Neural crest cell (in vitro differentiated cells): ENCODE measurements at places on chromosomes 6 and 20. TPM values are rescaled to one million over a fixed set of nuclear protein-coding genes. Genes with fewer than 3 reads are reported as not detected.

The CARMIL1 gene
- total RNA-seq, result 4.5 and 5.0 TPM in 2 replicates

The GSS gene
- 78.8 and 84.5 TPM in 2 replicates for total RNA-seq

The BANF2 gene
- total RNA-seq, result not detected in 2 replicates

The CLDN20 gene
- total RNA-seq, result not detected in 2 replicates

The ITCH gene
- total RNA-seq, result 68.6 and 69.3 TPM in 2 replicates

The ZDHHC14 gene
- 5.0 and 5.3 TPM in 2 replicates for total RNA-seq

- H3K4me1 ChIP-seq, result peaks cover 8% of the 10 kb centered on the region
- no peak for DNase-seq
- peaks cover 39% of the 10 kb centered on the region for H3K27me3 ChIP-seq
- H3K4me3 ChIP-seq, result no peak overlapping the region
- H3K36me3 ChIP-seq, result no peaks in the 10 kb centered on the region
- H3K27ac ChIP-seq, result peak overlapping the region; percentile 3
Measured at GRCh38 chr6:157229132-157229618, 94.1 kb downstream of the TMEM242 start.

GRCh38 chr20:52752023-52752422 lies 220.1 kb upstream of the TSHZ2 start:
- H3K27ac ChIP-seq, result no peak overlapping the region
- no peak for DNase-seq
- H3K27me3 ChIP-seq, result no peaks in the 10 kb centered on the region
- H3K36me3 ChIP-seq, result no peaks in the 10 kb centered on the region
- H3K4me1 ChIP-seq, result no peaks in the 10 kb centered on the region

- no peak overlapping the region for H3K4me3 ChIP-seq
- H3K27ac ChIP-seq, result no peak overlapping the region
- DNase-seq, result no peak
- no peaks in the 10 kb centered on the region for H3K27me3 ChIP-seq
Measured at GRCh38 chr20:6069669-6070068, 15.8 kb upstream of the LRRN4 start.

DNA sequence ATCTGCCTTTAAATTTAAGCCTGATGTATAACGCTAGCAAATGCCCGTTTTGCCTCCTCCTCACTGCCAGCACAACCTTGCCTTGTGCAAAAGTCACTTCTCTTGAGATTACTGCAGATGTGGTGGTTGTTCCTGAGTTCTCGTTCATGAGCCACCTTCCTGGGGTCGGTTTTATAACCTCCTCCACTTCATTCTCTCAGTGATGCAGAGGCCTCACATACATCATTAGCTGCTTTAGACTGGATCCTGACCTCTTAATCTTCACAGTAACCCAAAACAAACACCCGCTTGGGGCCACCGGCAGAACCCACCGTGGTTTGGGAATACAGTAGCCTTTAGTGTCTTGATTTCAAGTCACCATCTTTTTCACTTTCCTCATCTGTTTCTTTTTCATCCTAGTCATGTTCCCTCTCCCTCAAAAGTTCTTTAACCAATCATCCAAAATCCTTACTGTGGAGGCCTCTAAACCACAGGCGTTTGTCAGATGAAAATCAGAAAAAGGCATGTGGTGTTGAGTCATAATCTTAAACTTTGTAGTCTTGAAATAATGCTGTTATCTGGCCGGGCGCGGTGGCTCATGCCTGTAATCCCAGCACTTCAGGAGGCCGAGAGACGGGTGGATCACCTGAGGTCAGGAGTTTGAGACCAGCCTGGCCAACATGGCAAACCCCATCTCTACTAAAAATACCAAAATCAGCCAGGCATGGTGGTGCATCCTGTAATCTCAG lies 430.3 kb upstream of the SOX4 start:
- peaks cover 7% of the 10 kb centered on the region for H3K36me3 ChIP-seq
- no peak overlapping the region for H3K4me3 ChIP-seq
- no peak for DNase-seq
- H3K27ac ChIP-seq, result peak overlapping the region; percentile 32
- H3K4me1 ChIP-seq, result peaks cover 57% of the 10 kb centered on the region

DNA sequence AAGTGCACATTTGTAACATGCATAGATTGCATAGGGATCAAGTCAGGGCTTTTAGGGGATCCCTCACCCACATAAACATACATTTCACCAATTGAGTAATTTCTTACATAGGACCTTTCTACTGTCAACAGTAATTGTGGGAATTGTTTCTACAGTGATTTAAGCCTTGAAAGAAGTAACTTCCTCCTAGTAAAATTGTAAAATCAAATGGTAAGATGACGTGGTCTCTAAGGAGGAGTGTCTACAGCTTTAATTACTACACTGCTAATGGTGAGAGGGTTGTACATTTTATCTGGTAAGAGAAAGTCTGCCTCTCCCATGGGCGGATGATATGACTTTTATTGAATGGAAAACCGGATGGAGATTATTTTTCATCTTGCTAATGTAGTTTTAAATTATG lies 98.0 kb downstream of the RPP40 start:
- H3K27ac ChIP-seq, result no peak overlapping the region
- peaks cover 19% of the 10 kb centered on the region for H3K4me1 ChIP-seq
- no peak for DNase-seq

DNA sequence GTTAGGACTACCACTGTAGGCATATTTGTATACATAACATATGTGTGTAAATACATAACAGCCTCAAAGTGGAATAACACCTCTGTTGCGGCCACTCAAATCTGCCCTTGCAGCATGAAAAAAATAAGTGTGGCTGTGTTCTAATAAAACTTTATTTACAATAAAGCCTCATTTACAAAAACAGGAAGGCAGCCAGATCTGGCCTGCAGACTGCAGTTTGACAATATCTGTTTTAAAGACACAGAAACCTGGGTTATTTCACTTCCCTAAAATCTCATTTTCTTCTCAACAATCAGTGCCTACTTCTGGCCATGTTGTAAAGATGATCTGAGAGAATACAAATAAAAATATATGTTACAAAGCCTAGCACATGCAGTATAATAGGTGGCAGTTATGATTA lies 53.9 kb upstream of the SCML4 start:
- no peak for DNase-seq
- no peak overlapping the region for H3K27ac ChIP-seq
- peaks cover 17% of the 10 kb centered on the region for H3K4me1 ChIP-seq
- peaks cover 16% of the 10 kb centered on the region for H3K36me3 ChIP-seq
- no peaks in the 10 kb centered on the region for H3K27me3 ChIP-seq

DNA sequence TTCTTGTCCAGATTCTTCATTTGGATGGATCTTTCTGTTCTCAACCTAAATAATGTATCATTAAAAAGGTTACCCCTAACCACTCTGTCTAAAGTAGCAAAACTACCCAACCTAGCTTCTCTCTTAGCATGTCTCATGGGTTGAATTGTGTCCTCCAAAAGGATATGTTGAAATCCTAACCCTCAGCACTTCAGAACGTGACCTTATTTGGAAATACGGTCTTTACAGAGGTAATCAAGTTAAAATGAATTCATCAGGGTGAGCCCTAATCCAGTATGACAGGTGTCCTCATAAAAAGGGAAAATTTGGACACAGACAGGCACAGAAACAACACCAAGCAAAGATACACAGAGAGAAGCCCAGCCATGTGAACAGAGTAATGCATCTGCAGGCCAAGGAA lies 6.1 kb upstream of the FRK start:
- no peak overlapping the region for H3K4me3 ChIP-seq
- no peaks in the 10 kb centered on the region for H3K36me3 ChIP-seq
- no peak for DNase-seq
- no peaks in the 10 kb centered on the region for H3K27me3 ChIP-seq
- no peaks in the 10 kb centered on the region for H3K4me1 ChIP-seq

DNA sequence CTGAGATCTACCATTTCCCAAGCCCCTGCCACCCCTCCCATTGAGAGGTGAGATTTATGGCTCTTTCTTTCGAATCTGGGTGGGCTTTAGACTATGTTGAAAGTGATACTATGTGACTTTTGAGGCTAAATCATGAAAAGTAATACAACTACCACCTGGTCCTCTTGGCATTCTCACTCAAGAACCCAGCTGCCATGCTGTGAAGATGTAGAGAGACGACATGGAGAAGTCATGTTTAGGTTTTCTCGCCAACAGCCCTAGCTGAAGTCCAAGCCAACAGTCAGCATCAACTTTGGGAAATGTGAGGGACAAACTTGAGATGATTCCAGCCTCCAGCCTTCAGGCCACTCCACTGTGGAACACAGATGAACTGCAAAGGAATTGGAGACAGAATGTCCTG lies 108.7 kb downstream of the SCP2D1 start:
- no peak overlapping the region for H3K27ac ChIP-seq
- no peaks in the 10 kb centered on the region for H3K4me1 ChIP-seq
- H3K4me3 ChIP-seq, result no peak overlapping the region
- no peaks in the 10 kb centered on the region for H3K36me3 ChIP-seq
- peaks cover 3% of the 10 kb centered on the region for H3K27me3 ChIP-seq

GRCh38 chr6:52603000-52603795 lies 26.3 kb upstream of the TRAM2 start:
- H3K27me3 ChIP-seq, result no peaks in the 10 kb centered on the region
- peaks cover 3% of the 10 kb centered on the region for H3K4me1 ChIP-seq
- DNase-seq, result no peak
- no peaks in the 10 kb centered on the region for H3K36me3 ChIP-seq
- H3K4me3 ChIP-seq, result no peak overlapping the region
- H3K27ac ChIP-seq, result no peak overlapping the region

- no peak overlapping the region for H3K27ac ChIP-seq
- H3K4me3 ChIP-seq, result no peak overlapping the region
- no peaks in the 10 kb centered on the region for H3K27me3 ChIP-seq
- no peaks in the 10 kb centered on the region for H3K4me1 ChIP-seq
- DNase-seq, result no peak
- H3K36me3 ChIP-seq, result no peaks in the 10 kb centered on the region
Measured at GRCh38 chr6:149211046-149211571, 106.4 kb upstream of the TAB2 start.

DNA sequence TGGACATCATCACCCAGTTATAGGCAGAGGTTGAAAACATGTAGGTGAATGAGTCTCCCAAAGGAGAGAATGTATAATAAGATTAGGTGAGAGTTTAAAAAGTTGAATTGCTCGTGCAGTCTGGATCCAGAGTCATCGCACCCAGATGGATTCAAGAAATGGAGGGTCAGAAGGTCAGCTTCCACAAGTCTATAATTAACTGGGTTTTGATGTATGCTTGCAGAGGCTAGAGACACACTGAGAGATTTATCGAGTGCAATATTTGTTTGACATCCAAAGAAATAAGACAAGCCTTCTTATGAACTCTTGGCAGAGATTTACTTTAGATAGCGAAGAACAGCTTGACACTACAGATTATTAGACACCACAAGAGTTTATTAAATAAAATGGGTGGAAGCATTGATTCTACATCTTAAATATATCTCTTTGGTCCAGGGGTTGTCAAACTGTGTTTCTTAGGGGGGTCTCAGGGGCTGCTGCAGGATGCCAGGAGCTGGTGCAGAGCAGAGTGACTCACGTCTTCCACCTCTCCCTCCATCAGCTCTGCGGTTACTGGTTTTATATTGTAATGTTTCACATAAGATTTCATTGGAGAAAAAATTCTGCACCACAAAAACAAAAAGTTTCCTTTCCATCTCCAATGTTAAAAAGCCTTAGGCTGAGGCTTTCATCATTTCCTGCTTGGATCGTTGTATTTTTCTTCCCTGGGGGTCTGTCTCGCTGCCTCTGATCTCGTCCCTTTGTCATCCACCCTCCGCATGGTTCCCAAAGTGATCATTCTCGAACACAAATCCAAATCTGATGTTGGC lies 176.2 kb upstream of the AHI1 start:
- no peak overlapping the region for H3K4me3 ChIP-seq
- DNase-seq, result no peak
- H3K4me1 ChIP-seq, result peaks cover 10% of the 10 kb centered on the region
- H3K27me3 ChIP-seq, result no peaks in the 10 kb centered on the region
- no peaks in the 10 kb centered on the region for H3K36me3 ChIP-seq

- no peak overlapping the region for H3K4me3 ChIP-seq
- H3K36me3 ChIP-seq, result peaks cover 18% of the 10 kb centered on the region
- DNase-seq, result no peak
- H3K4me1 ChIP-seq, result peaks cover 4% of the 10 kb centered on the region
Measured at GRCh38 chr20:41082306-41082705, 53.7 kb downstream of the TOP1 start.

- H3K27ac ChIP-seq, result no peak overlapping the region
- H3K36me3 ChIP-seq, result no peaks in the 10 kb centered on the region
- H3K4me1 ChIP-seq, result no peaks in the 10 kb centered on the region
- DNase-seq, result no peak
Measured at GRCh38 chr6:33107641-33108040, 31.9 kb downstream of the HLA-DPB1 start.

DNA sequence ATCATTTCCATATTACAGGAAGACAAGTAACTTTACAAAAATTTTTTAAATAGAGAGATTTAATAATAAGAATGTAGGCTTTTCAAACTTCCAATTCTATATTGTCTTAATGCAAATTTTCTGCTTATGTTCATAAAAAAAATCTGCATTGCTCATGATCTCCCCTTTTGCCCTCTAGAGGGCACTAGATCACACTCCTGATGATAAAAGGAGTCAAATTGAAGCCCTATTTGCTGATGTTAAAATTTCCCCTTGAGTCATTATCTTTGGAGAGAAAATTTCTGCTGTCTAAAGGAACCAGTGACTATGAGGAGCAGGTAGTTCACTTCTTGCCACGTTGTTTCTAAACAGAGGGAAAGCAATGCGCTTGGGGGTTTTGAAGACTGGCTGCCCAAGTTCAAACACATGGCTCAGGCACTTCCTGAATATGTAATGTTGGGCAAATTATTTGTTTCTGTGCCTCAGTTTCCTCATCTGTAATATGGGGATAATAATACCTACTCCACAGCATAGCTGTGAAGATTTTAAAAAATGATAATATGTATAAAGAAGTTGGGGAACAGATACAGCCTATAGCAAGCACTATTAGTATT lies 874.2 kb downstream of the TFAP2A start:
- no peak overlapping the region for H3K27ac ChIP-seq
- no peak overlapping the region for H3K4me3 ChIP-seq
- no peaks in the 10 kb centered on the region for H3K4me1 ChIP-seq

DNA sequence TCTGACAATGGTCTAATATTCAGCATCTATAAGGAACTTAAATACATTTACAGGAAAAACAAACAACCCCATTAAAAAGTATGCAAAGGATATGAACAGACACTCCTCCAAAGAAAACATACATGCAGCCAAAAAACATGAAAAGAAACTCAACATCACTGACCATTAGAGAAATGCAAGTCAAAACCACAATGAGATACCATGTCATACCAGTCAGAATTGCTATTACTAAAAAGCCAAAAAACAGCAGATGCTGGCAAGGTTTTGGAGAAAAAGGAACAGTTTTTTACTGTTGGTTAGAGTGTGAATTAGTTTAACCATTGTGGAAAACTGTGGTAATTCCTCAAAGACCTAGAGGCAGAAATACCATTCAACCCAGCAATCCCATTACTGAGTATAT lies 339.0 kb upstream of the ADGRB3 start:
- no peaks in the 10 kb centered on the region for H3K4me1 ChIP-seq
- H3K36me3 ChIP-seq, result peaks cover 4% of the 10 kb centered on the region
- no peak overlapping the region for H3K27ac ChIP-seq
- H3K4me3 ChIP-seq, result no peak overlapping the region

- H3K4me1 ChIP-seq, result no peaks in the 10 kb centered on the region
- no peak for DNase-seq
- H3K27ac ChIP-seq, result no peak overlapping the region
- no peaks in the 10 kb centered on the region for H3K27me3 ChIP-seq
- no peak overlapping the region for H3K4me3 ChIP-seq
Measured at GRCh38 chr6:87498048-87498447, 25.3 kb downstream of the SLC35A1 start.

GRCh38 chr6:158039178-158039557 lies 57.5 kb downstream of the SYNJ2 start:
- H3K4me1 ChIP-seq, result peaks cover 4% of the 10 kb centered on the region
- H3K27me3 ChIP-seq, result peaks cover 7% of the 10 kb centered on the region
- H3K36me3 ChIP-seq, result peaks cover 5% of the 10 kb centered on the region
- DNase-seq, result no peak
- H3K27ac ChIP-seq, result no peak overlapping the region
- H3K4me3 ChIP-seq, result no peak overlapping the region

GRCh38 chr6:2790588-2791449 lies 25.6 kb downstream of the WRNIP1 start:
- no peak overlapping the region for H3K27ac ChIP-seq
- H3K4me3 ChIP-seq, result no peak overlapping the region
- DNase-seq, result peak; percentile 51
- peaks cover 7% of the 10 kb centered on the region for H3K4me1 ChIP-seq
- peaks cover 9% of the 10 kb centered on the region for H3K36me3 ChIP-seq
